ENCODE measurements at places on chromosomes 16 and 17.

GRCh38 chr17:82287868-82288801 lies 14.6 kb upstream of the CSNK1D start:
- no peaks in the 10 kb centered on the region for H3K27me3 ChIP-seq
- peak overlapping the region; percentile 6 for H3K27ac ChIP-seq
- no peak for DNase-seq
- no peak overlapping the region for H3K4me3 ChIP-seq

DNA sequence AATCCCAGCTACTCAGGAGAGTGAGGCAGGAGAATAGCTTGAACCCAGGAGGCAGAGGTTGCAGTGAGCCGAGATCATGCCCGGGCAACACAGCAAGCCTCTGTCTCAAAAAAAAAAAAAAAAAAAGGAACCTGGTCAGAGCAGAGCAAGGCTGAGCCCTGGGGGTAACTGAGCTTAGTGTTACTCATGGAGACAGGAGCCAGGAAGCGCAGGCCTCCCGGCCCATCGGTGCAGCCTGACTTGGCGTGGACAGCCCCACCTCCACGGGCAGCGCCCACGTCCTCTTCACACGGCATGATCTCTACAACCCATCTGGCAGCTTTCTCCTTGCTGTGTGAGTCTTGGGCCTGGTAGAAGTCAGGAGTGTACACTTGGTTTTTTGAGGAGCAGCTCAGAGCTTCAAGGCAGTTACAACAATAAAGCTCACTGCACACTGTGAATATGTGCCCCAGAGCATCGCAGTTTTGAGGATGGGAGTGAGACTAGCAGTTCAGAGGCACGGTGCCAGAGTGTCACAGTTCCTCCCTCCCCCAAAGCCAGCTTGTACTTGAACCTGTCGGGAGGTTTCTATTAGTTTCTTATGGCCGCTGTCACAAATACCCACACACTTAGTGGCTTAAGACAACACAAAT lies 129.9 kb downstream of the RAP1GAP2 start:
- no peak overlapping the region for H3K27ac ChIP-seq
- H3K4me1 ChIP-seq = no peaks in the 10 kb centered on the region
- DNase-seq = no peak
- H3K36me3 ChIP-seq = no peaks in the 10 kb centered on the region
- no peak overlapping the region for H3K4me3 ChIP-seq

DNA sequence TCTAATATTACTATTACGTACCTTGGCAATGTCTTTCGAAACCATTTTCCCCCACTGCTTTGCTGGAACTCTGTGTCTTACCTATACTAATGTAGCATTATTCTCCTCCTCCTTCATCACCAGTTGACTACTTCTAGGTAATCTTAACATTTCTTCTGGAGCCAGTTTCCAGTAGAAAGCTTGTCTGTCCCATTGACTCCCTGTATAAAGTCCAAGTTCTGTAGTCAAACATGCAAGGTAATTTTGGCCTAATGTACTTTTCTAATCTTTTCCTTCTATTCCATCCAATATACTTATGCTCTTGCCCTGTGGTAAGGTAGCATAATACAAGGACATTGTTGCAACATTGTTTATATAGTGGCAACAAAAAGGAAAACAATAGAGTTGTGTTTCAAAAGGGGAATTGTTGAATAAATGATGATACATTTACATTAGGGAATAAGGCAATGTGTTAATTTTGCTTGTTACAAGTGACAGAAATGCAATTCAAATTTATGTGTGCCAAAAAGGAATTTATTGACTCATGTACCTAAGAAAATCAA lies 27.9 kb downstream of the OMG start:
- no peak for DNase-seq
- no peaks in the 10 kb centered on the region for H3K4me1 ChIP-seq
- no peaks in the 10 kb centered on the region for H3K27me3 ChIP-seq
- no peak overlapping the region for H3K4me3 ChIP-seq
- H3K27ac ChIP-seq = no peak overlapping the region

DNA sequence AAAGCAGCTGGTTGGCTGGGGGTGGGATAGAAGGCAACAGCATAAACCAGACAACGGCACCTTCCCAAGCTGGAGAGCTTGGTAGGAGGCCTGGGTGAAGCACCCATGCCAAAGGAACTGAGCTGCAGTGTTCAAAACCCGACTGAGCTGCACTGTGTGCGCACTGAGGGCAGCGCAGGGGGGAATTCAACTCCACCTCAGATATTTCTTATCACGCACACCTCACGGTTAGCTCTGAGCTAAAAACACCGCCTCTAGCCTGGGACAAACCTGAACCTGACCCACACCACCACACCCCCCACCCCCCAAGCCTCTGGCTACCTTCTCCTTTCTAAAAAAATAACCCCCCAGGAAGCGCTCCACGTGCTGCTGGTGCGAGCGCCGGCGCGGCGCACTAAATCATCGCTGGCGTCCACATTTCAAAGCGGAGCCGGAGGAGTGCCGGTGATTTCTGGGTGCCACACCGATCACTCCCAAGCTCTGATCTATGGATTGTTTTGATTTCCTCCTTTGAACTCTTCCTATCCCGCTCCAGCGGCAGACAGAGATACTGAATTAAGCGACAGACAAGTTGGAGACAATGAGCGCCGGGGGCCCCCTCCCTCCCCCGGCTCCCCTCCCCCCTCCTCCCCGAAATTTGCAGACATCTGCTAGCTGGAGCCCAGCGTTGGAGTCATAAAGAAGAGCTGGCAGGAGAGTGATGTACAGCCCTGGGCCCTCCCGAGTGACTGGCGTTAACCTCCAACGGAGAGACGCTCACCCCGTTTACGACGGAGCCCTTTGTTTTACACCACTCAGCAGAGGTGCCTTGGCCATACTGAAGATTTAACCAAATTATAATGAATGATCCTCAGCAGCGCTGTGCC lies 85.0 kb downstream of the NOG start:
- no peaks in the 10 kb centered on the region for H3K36me3 ChIP-seq
- H3K27ac ChIP-seq = no peak overlapping the region
- H3K4me3 ChIP-seq = peak overlapping the region; percentile 43
- DNase-seq = no peak
- peaks cover 18% of the 10 kb centered on the region for H3K4me1 ChIP-seq

- H3K4me3 ChIP-seq = no peak overlapping the region
- no peak for DNase-seq
- H3K4me1 ChIP-seq = peaks cover 45% of the 10 kb centered on the region
- peak overlapping the region; percentile 41 for H3K27ac ChIP-seq
- no peaks in the 10 kb centered on the region for H3K27me3 ChIP-seq
Measured at GRCh38 chr16:89334988-89335802, 117.7 kb downstream of the ZNF778 start.

- peaks cover 10% of the 10 kb centered on the region for H3K36me3 ChIP-seq
- H3K27ac ChIP-seq = no peak overlapping the region
- no peak overlapping the region for H3K4me3 ChIP-seq
- DNase-seq = no peak
- no peaks in the 10 kb centered on the region for H3K27me3 ChIP-seq
Measured at GRCh38 chr16:88744577-88745521, 38.5 kb downstream of the CTU2 start.

DNA sequence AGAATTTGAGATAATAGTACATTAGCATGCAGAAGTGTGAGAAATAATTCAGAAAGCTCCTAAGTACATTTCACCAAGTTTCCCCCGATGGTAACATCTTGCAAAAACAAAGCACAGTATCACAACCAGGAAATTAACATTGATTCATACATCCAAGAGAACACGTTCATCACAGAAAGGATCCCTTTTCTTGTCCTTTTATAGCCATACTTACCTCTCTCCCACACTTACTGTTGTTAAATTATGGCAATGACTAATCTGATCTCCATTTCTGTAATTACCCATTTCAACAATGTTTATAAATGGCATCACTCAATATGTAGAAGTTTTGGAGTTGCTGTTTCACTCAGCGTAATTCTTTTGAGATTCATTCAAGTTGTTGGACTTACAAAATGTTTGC lies 1260.0 kb downstream of the CDH8 start:
- H3K36me3 ChIP-seq = no peaks in the 10 kb centered on the region
- no peak overlapping the region for H3K4me3 ChIP-seq
- DNase-seq = no peak
- H3K4me1 ChIP-seq = no peaks in the 10 kb centered on the region
- H3K27ac ChIP-seq = no peak overlapping the region

- no peak for DNase-seq
- no peaks in the 10 kb centered on the region for H3K36me3 ChIP-seq
- no peak overlapping the region for H3K27ac ChIP-seq
- H3K4me3 ChIP-seq = no peak overlapping the region
- peaks cover 5% of the 10 kb centered on the region for H3K27me3 ChIP-seq
- H3K4me1 ChIP-seq = peaks cover 25% of the 10 kb centered on the region
Measured at GRCh38 chr16:19377864-19378263, 39.8 kb upstream of the TMC5 start.
